ENCODE measurements at places on chromosomes 7 and 10.

- DNase-seq = no peak
Measured at GRCh38 chr10:67250686-67251085, 324.9 kb downstream of the LRRTM3 start.

- no peak for DNase-seq
Measured at GRCh38 chr10:43308986-43309385, 42.1 kb upstream of the RASGEF1A start.

DNA sequence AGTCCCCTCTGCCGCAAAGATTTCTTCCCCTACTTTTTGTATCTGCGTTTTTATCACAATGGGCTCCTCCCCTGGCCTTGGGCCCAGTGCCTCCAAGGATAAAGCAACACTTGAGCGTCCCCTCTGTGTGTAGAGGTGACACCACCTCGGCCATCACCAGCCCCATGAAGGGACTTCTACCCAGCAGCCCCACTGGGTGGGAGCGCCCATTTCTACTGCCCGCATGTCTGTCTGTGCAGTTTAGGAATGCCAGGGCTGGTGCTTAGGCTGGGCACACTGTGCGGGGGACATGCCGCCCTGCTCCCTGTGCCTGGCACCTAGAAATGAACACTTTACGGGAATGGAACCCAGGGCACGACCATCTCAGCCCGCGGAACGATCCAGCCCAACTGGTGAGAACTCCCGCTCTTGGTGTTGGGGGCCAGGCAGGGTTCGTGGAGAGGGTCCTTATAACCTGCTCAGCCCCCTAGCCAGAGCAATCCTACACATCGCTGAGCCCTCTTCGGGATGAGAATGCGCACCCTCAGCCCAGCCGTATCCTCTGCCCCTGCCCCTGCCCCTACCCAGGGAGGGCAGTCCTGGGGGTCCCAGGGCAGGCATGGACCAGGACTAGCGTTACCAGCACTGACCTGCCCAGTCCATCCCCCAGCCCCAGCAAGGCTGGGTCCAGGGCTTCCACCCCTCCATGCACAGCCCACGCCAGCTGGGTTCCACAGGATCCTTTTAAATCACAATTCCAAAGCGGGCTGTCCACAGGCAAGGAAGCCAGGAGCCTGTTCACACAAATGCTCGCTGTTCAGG lies 12.8 kb downstream of the CRYGN start:
- no peak for DNase-seq

GRCh38 chr10:33559105-33559504 lies 224.6 kb upstream of the NRP1 start:
- DNase-seq = no peak

DNA sequence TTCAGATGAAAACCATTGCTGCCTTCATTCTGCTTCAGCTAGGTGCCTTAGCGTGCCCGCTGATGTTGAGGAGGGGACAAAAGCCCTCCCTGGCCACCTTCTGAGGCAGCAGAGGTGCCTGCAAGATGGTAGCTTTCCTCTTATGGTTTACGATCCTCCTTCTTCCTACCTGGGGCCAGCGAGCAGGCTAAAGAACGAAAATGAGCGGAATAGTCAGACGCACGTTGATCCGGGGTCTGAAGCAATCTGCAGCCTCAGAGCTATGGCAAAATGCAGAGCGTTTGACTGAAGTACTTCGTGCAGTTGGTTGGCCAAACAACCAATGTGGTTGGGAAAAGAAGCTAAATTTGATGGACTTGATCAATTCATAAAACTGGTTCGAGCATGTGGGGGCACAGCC lies 95.5 kb downstream of the GATA3 start:
- no peak for DNase-seq

DNA sequence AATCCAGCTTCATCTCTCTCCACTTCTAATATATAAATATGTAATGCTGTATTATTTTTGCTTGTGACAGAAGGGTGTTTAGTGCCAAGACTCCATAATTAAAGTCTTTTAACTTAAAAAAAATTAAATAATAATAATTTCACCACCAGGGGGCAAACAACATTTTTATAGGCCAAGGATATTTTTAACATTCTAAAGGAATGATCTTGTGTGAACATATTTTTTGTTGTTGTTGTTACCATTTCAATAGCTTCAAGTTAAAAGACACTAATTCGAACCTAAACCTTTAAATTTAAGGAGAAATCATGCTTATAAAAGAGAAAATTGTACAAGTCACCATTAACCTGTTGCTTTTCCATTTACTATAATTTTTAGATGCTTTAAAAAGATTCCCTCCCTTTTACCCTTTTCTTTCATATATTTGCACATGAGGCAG lies 7.5 kb upstream of the DNAJC1 start:
- DNase-seq = no peak

- DNase-seq = no peak
Measured at GRCh38 chr10:27601503-27601902, 97.4 kb downstream of the RAB18 start.

- DNase-seq = no peak
Measured at GRCh38 chr7:33114976-33115375, 5.8 kb upstream of the RP9 start.

DNA sequence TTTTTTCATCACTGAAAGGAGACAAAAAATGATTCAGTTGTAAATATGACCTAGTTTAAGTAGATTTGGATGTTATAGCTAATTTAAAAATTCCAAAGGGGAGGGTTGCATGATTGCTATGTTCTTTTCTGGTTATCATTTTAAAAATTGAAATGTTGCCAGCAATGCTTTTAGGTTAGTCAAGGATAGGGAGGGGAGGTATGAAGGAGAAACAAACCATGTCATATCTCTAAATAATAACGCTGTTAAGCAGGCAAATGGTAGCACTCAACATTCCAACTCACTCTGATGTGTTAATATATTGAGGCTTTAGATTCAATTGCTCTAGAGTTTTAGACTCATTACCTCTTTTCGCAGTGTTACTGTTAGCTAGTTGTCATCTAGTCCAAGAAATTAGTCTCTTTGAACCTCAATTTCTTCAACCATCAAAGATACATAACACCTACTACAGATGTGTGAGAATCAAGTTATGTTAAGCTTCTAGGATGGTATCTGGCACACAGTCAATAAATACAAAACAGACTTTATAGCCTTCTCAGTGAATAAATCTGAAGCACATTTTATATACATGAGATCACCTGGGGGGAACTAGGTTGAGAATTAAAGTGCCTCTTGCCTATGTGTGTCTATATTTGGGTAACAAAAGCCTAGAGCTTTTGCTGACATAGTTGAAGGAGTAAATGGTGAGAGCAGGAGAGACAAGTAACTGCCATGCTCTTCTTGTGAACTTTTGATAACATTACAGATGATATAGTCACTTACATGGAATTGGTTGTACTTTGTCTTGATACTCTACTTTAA lies 124.9 kb downstream of the CSTF2T start:
- no peak for DNase-seq

GRCh38 chr7:50335795-50336754 lies 31.6 kb downstream of the IKZF1 start:
- DNase-seq = peak; percentile 36

DNA sequence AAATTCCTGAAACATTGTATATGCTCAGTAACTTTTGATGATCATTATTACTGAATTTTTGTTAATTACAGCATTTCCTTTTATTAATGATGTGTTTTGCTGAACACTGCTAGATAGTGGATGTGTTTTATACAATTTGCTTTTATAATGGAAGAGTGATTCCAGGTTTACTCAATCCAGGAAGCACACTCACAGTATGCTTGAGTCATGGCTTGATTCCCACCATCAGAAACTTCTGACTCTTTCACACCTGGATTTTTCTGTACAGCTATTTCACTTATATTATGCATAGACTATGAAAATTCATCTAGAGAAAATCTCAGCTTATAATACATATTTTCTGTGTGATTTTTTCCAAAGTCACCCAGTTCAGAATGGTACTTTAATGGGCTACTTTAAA lies 1040.9 kb downstream of the GRM8 start:
- no peak for DNase-seq

DNA sequence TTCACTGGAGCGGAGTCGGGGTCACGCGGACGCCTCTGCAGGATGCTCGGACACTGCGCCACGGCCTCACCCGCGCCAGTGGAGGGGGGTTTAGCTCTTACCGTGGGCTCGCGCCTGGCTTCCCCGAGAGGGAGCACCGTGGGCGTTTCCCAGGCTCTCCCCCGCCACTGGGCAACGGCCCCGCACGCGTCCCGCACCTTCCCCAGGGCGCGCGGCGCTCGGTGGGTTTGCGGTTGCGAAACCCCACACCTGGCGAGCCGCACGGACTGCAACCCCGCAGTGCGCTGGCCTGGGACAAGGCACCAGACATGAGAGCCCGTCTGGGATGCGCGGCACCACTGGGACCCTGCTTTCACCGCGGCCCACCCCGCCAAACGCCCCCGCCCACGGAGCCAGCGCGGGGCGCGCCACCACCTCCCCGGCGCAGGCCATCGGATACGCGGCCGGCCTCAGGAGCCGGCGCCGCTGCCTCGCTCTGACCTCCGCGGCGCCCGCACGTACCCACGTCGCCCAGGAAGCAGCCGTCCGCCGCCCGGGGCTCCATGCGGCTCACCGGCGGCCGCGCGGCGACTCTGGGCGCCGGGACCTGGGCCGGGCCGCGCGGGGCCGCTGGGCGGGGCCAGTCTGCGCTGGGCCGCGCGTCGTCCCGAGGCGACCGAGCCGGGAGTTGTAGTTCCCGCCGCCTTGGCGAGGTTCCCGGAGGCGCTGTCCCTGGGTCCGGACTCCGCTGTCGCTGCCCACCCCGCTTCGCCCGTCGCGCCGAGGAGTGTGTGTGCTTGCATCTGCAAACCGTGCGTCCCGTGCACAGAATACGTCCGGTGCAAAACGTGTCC lies at the start of gene ASB13:
ASB13 (minus strand) TSS at position 588 of the 833 bp plus-strand sequence; CDS start at position 544, 44 bp downstream.
- peak; percentile 20 for DNase-seq

GRCh38 chr10:132685101-132685891 lies 100.7 kb downstream of the NKX6-2 start:
- no peak for DNase-seq

GRCh38 chr7:154914308-154914995 lies 88.5 kb downstream of the PAXIP1 start:
- DNase-seq = no peak

GRCh38 chr10:88975377-88975720 lies 15.2 kb upstream of the FAS start:
- DNase-seq = no peak

GRCh38 chr7:494259-494687 lies 25.4 kb downstream of the PDGFA start:
- DNase-seq = no peak

DNA sequence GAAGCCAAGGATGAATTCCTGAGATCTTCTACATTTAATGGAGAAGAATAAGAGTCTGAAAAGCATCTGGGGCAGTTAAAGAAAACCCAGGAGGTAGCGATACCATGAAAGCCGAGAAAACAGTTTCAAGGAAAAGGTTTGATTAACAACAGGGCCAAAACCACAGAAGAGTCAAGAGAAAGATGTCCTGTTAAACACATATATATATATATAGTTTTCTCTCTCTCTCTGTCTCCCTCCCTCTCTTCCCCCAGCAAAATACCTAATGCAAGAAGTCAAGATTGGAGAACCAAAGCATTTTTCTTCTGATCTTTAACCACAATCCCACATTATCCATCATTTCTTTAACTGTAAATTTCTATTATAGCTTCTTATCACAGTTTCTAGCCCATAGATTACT lies 261.4 kb downstream of the SNX13 start:
- no peak for DNase-seq

All from NCI-H774 (cell line).